Esophagus squamous epithelium (tissue), 5 donors: ENCODE measurements at places on chromosomes 3 and 15. TPM values are rescaled to one million over a fixed set of nuclear protein-coding genes. Genes with fewer than 3 reads are reported as not detected.

DNA sequence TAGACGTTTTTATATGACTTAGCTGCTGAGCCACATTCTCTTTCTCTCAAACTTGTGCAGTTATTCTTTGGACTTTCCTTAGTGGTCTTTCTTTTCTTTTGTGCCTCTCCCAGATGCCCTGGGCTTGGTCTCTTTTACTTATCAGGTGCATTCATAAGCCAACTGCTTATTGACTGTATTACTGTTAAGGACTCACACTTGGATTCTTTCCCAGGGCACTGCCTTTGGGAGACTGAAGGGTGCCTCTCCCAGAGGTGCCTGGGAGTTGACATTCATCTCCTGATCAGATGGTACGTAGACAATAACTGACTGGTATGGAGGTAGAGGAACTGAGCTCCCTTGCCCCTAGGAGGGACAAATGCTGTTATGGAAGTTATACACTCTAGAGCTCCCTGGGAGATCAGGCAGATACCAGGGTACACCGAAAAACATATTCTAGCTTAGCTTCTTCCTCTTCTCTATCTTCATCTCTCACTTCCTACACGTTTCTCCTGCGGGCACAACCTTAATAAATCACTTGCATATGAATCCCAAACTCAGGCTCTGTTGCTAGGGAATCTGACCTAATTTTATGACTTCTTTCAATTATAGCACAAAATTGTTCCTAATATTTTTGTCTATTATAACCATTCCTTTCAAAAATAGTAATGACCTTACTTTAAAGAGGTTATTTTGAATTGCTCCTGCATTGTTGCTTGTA is 24.7 kb downstream of the PARP15 start:
- no peaks in the 10 kb centered on the region for H3K36me3 ChIP-seq
- DNase-seq: no peak
- H3K4me3 ChIP-seq: no peak overlapping the region
- no peaks in the 10 kb centered on the region for H3K27me3 ChIP-seq

GRCh38 chr15:74616366-74616939 is 817 bp downstream of the CLK3 start:
- no peak for DNase-seq
- H3K27ac ChIP-seq: peak overlapping the region; percentile 99
- H3K27me3 ChIP-seq: no peaks in the 10 kb centered on the region

GRCh38 chr3:109831403-109831802 is 494.1 kb upstream of the DPPA4 start:
- no peak for DNase-seq
- H3K27ac ChIP-seq: no peak overlapping the region
- H3K4me3 ChIP-seq: no peak overlapping the region
- H3K4me1 ChIP-seq: no peaks in the 10 kb centered on the region
- no peaks in the 10 kb centered on the region for H3K36me3 ChIP-seq

DNA sequence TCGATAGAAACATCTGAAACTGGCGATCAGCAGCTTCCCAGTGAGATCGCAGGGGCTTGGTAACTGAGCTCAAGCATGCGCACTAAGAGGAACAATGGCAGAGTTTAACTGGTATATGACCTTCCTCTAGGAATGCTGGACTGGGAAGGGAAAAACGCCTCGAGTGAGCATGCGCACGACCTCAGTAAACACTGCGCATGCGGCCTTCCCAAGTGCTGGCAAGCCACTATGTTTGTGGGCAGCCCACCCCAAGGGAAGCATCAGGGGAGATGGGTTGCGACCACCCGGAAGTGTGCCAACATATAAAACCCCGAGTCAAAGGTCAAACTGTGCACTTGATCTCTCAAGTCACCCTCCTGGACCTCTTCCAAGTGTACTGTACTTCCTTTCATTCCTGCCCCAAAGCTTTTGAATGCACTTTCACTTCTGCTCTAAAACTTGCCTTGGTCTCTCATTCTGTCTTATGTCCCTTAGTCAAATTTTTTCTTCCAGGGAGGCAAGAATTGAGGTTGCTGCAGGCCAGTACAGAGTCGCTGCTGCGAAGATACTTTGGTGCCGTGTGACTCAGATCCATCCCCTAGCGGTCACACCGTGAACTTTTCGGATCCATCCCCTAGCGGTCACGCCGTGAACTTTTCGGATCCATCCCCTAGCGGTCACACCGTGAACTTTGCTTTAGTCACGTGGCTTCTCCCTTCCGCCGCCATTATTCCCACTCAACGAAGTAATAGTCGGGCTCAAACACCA is 243.3 kb downstream of the FAM43A start:
- H3K36me3 ChIP-seq: no peaks in the 10 kb centered on the region
- DNase-seq: no peak
- no peaks in the 10 kb centered on the region for H3K27me3 ChIP-seq
- H3K4me3 ChIP-seq: no peak overlapping the region
- peaks cover 8% of the 10 kb centered on the region for H3K4me1 ChIP-seq

WDR93 gene
- total RNA-seq: not detected
